ENCODE measurements at places on chromosomes 1 and 21. TPM values are rescaled to one million over a fixed set of nuclear protein-coding genes. Genes with fewer than 3 reads are reported as not detected.

DNA sequence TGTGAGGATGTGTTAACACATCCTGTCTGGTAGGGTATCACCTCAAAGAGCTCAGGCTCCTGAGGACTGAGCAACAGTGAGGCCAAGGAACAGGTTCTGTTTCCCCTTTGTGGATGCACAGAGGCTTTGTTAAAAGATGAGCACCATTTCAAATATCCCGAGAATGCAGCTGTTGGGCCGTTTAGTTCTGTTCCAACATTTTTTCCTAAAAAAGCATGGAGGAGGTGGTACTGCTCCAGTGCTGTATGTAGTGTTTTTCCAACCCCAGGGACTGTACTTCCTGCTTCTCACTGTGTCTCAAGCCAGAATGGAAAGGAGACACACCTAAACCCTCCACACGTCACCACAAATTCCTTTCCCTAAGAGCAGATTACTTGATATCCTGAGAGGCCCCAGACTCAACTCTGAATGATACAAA, 53.8 kb upstream of the BCL10 start:
- no peak for DNase-seq

- no peak for DNase-seq
Measured at GRCh38 chr1:16189921-16190621, 22.4 kb downstream of the ARHGEF19 start.

DNA sequence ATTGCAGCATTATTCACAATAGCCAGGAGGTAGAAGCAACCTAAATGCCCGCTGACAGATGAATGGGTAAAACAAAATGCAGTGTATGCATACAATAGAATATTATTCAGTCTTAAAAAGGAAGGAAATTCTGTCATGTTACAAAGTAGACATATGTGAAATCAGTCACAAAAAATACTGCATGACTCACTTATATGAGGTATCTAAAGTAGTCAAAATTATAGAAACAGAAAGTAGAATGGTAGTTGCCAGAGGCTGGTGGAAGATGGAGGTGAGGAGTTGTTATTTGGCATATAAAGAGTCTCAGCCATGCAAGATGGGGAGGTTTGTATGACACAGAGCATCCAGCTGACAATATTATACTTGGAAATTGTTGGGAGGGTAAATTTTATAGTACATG, 43.0 kb upstream of the EGLN1 start:
- DNase-seq = no peak

GRCh38 chr1:113860891-113861290, 10.6 kb downstream of the PTPN22 start:
- no peak for DNase-seq

DNA sequence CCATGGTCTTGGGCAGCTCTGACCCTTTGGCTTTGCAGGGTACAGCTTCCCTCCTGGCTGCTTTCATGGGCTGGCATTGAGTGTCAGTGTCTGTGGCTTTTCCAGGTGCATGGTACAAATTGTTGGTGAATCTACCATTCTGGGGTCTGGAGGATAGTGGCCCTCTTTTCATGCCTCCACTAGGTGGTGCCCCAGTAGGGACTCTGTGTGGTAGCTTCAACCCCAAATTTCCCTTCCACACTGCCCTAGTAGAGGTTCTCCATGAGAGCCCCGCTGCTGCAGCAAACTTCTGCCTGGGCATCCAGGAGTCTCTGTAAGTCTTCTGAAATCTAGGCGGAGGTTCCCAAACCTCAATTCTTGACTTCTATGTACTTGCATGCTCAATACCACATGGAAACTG, 494.5 kb upstream of the LRRC7 start:
- no peak for DNase-seq

- no peak for DNase-seq
Measured at GRCh38 chr1:143497374-143497747, 474.4 kb downstream of the FAM72C start.

- no peak for DNase-seq
Measured at GRCh38 chr1:41110286-41110685, 88.8 kb upstream of the SLFNL1 start.

DNA sequence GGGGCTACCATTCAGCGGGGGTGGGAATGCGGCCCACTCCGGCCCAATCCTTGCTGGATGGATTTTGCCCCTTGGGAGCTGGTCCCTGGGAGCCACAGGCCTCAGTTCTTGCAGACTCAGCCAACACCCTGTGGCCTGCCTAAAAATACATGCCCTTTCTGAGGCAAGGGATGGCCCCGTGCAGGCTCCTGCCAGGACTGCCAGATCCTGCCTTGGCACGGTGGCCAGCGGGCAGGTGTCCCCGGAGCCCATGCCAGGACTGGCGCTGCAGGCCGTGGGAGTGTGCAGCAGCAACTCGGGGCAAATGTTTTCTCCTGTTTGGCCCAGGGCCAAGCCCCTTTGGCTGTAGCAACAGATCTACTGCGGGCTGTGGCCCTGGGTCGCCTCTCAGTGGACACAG, 1.6 kb upstream of the PANK4 start:
- no peak for DNase-seq

DNA sequence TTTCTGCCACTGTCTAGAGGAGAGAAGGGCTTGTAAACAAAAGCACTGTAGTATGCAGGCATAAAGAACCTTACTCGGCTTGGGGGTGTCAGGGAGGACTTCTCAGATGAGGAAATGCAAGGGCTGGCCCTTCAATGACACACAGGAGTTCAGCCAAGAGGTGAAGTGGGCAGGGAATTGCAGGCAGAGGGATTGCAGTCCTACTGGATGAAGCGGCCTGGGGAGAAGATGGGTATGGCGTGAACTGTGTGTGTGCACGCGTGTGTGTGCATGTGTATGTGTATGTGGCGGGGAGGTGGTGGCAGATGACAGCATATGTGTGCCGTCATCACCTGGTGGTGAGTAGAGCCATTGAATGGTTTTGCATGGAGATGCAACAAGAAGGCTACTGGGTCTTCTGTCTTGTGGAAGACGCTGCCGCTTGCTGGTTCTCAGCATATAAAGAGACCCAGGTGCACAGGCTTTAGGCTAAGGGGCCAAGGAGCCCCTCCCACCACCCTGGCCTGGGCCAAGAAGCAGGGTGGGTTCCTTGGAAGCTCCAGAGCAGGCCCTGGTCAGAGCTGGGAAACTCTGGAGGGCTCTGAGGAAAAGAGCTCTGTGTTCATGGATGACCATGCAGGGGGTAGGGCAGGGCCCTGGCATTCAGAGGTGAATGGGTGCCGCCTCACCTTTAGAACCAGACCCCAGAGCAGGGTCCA, 4.1 kb upstream of the EPS8L3 start:
- DNase-seq = no peak

DNA sequence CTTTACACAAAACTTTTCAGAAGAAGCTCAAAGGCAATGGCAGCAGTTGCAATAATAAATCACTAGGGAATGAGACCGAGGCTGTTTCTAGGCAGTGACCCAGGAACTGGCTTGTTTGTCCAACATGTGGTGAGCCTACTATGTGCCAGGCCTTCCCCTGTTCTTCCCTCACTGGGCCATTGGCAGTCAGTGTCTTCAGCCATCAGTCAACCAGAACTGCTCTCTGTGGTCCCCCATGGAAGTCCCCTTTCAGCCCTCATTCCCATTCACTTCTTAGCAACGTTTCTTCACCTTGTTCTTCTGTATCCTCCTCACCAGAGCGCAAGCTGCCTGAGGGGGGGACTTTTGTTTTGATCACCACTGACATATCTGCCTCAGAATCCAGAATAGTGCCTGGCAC, 274.1 kb downstream of the RRAGC start:
- no peak for DNase-seq

DNA sequence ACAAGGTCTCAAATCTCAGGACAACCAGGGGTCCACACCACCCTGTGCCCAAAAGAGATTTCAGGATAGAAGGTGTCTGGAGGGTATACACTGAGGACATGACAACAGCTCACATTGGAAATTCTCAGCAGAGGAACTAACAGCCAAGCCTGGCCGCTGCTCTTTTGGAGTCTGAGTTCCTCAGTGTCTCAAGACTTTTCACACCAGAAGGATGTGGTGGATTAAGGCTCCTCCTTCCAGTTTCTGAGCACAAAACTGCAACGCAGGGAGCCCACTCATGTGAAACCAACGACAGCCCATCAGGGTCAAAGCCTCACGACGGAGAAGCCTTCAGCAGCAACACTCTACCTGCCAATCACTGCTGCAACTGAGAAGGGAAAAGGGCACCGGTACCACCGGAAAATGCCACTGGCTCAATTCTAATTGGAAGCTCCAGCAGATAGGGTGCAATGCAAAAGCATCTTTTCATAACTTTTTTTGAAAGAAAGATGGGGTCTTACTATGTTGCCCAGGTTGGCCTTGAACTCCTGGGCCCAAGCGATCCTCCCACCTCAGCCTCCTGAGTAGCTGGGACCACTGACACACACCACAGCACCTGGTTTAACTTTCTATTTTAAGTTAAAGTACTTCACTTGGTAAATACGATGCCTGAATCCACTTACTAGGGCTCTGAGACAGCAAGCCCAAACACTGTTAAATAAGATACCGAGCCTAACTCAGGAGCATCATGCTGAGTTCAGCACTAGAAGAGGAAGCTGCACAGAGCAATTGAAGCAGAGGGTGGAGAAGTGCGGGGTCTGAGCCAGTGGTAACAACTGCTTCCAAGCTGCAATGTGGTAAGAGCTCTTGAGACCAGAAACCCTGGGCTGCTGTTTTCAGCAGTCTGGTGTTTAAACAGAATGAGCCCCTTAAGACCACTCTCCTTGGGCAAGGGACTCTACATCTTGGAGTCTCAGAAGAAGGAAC, 7.8 kb downstream of the CAPZB start:
- no peak for DNase-seq

GRCh38 chr1:227756172-227756959, 21.1 kb downstream of the SNAP47 start:
- no peak for DNase-seq

DNA sequence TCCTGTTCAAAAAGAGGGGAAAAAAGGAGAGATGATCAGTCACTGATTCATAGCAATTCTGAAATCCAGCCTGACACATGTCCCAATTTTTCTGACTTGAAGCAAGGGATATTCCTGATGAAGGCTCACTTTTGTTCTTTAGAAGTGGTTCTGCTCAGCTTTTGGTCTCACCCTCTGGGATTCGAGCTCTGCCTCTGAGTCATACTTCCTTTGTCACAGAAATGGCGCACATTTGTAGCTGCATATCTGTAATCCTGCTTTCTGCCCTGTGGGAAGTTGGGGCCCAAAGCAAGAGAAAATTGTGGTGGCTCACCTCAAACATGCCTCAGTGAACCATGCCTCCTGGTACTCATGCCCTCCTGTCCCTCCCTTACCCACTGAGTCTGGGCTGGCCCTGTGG, 22.3 kb upstream of the FAM78B start:
- no peak for DNase-seq

DNA sequence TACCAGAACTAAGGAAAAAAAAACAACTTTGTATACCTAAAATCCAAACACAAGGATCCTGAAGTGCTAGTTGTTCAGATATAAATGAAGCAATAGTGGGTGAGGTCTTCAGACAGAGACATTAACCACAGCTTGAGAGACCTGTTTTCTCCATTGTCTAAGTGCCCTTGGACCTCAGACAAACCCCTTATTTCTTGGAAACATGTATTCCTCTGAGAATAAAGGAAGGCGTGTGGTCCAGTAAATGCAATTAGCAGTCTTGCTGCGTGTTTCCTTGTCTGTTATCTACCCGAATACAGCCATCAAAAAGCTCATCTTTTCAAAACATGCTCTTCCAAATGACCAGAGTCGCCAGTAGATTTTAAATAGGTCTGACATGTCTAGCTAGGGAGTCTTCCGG, 291.1 kb upstream of the NFIA start:
- no peak for DNase-seq

- no peak for DNase-seq
Measured at GRCh38 chr1:106276871-106277270, 779.6 kb upstream of the PRMT6 start.

GRCh38 chr1:243470502-243470901, 214.7 kb downstream of the SDCCAG8 start:
- DNase-seq = no peak

- DNase-seq = no peak
Measured at GRCh38 chr1:116167625-116168276, 56.6 kb downstream of the MAB21L3 start.

GRCh38 chr1:205680073-205680851, at the start of gene SLC45A3:
Gene SLC45A3, minus strand, starts transcription at chr1:205680509. Its CDS starts 15,853 bp downstream, at chr1:205664656.
- no peak for DNase-seq

- no peak for DNase-seq
Measured at GRCh38 chr1:3776231-3776961, 3.8 kb downstream of the SMIM1 start.

DNA sequence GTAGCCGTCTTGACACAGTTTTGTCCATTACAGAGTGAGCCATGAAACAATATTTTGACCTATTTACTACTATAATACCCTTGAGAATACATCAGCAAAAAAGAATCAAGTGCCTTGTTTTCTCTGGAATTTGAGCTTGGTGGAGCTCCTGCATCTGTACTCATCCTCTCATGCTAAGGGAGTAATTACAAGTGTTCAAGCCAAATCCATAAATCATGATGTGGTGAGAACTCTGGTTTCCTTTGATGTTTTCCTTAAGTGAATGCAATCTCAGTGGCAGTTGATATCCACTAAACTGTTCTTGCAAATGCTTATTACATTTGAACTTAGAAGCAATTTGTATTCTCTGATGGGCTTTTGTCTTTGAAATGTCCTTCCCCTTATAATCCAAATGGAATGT, 824.6 kb upstream of the TMPRSS15 start:
- DNase-seq = no peak

- DNase-seq = no peak
Measured at GRCh38 chr1:28745653-28746173, 9.0 kb downstream of the YTHDF2 start.

DNA sequence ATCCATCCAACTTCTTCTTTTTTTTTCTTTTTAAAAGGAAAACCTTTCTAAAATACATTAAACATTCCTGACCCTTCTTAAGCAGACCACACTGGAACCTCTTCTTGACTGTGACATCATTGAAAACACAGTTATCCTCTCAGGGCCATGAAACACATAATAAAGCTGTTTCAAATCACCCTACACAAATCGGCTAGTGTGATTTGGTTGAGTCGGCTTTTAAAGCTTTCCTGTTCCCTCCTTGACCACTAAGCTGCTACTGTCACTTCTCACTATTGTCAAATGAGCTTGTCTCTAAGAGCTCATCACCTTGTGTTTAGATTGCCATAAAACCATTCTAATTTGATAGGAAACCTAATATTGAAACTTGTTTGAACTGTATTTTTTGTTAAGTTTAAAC, 5.9 kb downstream of the USP24 start:
- no peak for DNase-seq

The MATN1 gene
- 0.12 TPM for polyA plus RNA-seq

The LMX1A gene
- 0.03 TPM for polyA plus RNA-seq

The FNDC7 gene
- polyA plus RNA-seq = 0.09 TPM

The ACTN2 gene
- polyA plus RNA-seq = 2.4 TPM

The RNU1-2 gene
- under 0.01 TPM for polyA plus RNA-seq

The FCMR gene
- polyA plus RNA-seq = 0.47 TPM

The OR2L2 gene
- polyA plus RNA-seq = not detected

The TRIM67 gene
- not detected for polyA plus RNA-seq

The S100A12 gene
- not detected for polyA plus RNA-seq

The FMO1 gene
- polyA plus RNA-seq = 0.03 TPM
